ENCODE measurements at places on chromosomes 11 and 22.

DNA sequence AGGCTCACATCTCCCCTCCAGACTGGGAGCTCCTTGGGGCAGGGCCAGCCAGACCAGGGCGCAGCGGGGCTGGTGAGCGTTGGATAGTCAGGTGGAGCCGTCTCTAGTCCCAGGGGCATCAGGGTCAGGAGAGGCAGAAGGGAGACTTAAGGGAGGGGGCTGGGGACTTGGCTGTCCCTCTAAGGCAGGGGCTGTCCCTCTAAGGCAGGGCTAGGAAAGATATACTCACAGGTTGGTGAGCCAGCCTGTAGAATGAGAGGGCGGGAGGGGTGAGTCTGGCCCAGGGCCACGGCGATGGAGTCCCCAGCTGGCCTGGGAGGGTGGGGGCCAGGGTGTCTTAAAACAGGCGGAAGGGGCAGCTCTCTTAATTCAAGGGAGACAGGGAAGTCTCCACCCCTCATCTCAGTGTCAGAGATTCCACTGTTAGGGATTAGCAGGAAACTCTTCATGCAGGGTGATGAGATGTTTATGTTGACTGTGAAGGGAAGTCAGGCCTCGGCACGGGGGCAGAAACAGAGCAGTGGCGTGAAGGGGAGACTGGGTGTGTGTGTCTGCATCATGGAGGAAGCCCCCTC, 11.3 kb downstream of the P2RY2 start:
- DNase-seq = no peak

GRCh38 chr11:93728792-93729128, 12.5 kb downstream of the TAF1D start:
- DNase-seq = no peak

- DNase-seq = no peak
These were observed 256.9 kb upstream of the POU2AF2 start for GRCh38 chr11:110988671-110989070.

- DNase-seq = no peak
These were observed 448.0 kb downstream of the MIAT start for GRCh38 chr22:27105142-27106025.

DNA sequence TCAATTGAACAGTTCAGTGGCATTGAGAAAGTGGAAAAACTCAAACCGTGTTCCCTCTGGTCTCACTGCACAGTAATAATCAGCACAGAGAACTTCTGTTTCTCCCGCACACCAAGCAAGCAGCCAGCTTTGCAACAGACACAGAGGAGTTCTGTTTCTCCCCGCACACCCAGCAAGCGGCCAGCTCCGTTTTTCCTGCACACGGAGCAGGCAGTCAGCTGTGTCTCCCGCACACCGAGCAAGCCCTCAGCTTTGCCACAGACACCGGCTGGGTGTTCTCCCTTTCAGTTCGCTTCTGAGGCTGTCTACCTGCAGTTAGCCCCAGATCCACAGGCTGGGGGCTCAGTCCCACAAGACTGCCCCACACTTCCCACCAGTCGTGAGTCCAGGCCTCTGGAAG, 9.9 kb upstream of the TALDO1 start:
- DNase-seq = no peak

DNA sequence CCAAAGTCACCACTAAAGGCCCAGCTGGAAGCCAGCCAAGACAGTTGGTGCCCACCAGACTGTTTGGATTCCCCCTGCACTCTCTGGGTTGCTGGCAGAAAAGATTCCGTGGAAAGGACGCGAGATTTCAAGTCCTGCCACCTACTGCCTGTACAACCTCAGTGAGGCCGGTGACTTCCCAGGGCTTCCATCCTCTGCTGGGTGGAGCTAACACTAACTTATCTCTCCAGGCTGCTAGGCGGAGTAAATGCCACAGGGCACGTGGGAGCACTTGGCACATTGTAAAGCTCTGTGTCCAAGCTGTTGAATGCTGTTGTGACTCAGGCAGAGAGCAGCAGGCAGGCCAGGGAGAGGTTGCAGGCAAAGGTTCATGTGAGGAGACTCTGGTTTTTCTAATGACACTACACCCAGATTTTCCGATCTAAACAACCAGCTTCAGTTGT, 50.9 kb upstream of the CDON start:
- DNase-seq = no peak

- DNase-seq = no peak
These were observed 21.7 kb downstream of the CAVIN3 start for GRCh38 chr11:6298605-6299004.

GRCh38 chr11:8102965-8103364, 22.0 kb downstream of the TUB start:
- DNase-seq = no peak

DNA sequence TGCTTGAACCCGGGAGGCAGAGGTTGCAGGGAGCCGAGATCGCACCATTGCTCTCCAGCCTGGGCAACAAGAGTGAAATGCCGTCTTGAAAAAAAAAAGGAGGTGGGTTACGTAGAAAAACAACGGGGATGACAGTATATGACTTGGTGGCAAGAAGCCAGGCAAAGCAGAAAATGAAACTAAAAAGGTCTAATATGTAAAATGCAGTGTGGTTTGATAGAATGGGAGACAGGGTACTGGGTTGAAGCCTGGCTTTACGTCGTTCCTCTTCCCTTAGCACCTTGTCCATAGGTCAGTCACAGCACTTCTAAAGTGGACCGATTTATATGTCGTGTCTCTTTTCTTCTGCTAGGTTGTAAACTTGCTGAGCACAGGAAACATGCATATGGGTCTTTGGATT, 274.9 kb upstream of the ZC3H12C start:
- no peak for DNase-seq

DNA sequence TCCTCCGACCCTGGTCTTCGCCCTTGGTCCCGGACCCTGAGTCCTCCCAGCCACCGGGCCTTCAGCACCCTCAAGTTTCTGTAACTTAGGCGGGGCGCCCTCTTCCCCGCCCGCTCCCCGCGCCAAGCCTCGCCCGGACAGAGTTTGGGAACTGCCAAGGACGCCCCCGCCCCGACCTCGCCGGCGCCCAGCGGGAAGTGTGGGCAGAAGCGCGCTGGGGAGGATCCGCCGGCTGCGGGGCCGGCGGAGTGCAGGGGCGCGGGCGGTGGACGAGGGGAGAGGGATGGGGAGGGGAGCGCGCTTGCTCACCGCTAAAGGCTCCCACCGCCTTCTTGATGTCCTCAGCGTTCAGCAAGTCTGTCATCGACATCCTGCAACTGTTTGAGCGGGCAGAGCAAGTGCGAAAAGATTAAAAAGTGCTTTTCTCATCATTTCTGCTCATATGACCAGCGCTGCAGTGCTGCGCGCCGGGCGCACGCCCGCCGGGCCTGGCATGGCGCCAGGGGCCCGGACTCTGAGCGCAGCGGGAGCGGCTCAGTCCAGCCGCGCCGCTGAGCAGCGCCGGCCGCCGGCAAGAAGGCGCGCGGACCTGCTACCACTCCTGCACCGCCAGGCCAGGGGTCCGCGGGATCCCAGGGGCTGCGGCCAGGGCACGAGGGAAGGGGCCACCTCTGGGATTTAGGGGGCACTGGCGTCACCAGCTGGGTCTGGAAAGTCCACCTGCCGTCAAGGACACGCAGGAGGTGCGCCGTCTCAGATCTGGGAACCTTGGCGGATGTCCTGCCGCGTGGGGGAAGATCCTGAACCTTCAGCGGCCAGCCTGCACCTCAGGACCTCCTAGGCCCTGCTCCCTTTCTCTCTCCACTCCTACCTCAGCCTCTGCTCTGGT, at the start of gene PVALB:
Gene PVALB (minus strand): TSS at position 400 of the 889 bp plus-strand sequence. CDS start 30 bp downstream, at position 370.
- DNase-seq = no peak

All from NT2/D1 (cell line).